ENCODE measurements at places on chromosomes 5 and 9.

- DNase-seq, result no peak
Measured at GRCh38 chr5:1764606-1764960, 35.1 kb downstream of the MRPL36 start.

DNA sequence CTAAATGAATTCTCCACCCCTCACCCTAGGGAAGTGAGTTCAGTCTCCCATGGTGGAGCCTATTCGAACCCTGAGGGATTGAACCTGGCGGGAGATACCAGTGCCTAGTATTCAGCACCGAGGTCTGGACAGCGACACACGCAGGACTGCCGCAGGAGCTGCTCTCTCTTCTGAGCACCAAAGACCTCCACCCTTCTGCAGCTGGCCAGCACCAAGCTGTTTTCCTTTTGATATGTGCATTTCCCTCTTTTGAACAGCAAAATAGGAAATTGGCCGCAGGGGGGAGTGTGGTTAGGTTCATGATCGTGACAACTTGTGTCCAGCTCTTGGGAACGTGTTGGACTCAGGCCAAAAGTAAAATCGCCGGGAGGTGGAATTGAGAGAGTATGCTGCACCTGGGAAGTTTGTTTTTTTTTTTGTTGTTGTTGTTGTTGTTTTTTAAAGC, 1.2 kb upstream of the PCSK1 start:
- DNase-seq, result no peak

DNA sequence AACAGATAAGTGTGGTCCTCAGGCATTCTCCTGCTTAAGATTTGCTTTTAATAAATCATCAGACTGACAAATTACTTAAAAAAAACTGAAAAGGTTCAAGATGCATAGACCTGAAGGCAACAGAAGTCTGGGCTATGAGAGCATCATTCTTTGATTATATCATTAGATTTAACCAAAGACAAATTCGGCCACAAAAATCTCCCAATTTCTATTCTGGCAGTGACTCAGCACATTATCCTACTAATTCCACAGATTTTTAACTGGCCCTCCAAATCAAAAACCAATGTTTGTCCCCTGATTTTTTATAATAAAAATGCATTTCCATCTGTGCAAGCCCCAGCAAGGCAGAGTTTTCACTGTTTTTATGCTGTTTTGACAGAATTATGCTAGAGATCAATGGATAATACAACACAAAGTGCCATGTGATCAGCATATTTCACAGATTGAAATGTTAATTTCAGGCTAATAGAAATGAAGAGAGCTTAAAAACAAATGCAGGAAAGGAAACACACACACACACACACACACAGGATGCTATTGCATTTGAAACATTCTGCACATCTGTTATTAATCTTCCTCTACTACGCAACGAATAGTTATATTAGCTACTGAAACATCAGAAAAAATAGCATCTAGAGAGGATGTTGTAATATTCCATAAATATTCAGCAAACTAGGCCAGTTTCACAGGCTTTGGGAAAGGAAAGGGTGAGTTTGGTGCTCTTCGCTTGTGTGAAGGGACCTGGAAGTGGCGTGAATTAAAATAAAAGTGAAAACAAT, 177.6 kb upstream of the ST8SIA4 start:
- no peak for DNase-seq

DNA sequence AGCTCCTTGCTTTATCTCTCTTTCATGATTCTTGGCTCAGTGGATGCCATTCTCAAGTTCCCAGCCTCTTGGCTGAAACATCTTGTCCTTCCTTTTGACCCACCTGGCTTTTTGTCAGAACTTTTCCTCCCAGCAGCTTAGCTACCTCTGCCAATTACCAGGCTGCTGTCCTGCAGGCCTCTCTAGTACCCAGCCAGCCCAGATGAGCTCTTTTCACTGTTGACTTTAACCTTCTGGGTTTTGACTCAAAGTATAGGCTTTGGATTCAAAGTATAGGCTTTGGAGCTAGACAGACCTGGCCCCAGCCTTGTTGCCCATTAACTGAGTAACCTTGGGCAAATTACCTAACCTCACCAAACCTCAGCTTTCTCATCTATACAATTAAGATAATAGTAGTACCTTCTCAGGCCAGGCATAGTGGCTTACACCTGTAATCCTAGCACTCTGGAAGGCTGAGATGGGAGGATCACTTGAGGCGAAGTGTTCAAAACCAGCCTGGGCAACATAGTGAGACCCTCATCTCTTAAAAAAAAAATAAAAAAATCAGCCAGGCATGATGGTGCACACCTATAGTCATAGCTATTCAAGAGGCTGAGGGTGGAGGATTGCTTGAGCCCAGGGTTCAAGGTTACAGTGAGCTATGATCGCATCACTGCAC, 6.6 kb upstream of the TMEFF1 start:
- DNase-seq, result no peak

GRCh38 chr5:68708842-68709170, 385.0 kb upstream of the SLC30A5 start:
- no peak for DNase-seq

GRCh38 chr5:9288234-9288633, 257.6 kb downstream of the SEMA5A start:
- no peak for DNase-seq

- no peak for DNase-seq
Measured at GRCh38 chr9:131347376-131348020, 46.4 kb upstream of the PRRC2B start.

GRCh38 chr9:123894822-123895221, 35.1 kb downstream of the DENND1A start:
- no peak for DNase-seq

DNA sequence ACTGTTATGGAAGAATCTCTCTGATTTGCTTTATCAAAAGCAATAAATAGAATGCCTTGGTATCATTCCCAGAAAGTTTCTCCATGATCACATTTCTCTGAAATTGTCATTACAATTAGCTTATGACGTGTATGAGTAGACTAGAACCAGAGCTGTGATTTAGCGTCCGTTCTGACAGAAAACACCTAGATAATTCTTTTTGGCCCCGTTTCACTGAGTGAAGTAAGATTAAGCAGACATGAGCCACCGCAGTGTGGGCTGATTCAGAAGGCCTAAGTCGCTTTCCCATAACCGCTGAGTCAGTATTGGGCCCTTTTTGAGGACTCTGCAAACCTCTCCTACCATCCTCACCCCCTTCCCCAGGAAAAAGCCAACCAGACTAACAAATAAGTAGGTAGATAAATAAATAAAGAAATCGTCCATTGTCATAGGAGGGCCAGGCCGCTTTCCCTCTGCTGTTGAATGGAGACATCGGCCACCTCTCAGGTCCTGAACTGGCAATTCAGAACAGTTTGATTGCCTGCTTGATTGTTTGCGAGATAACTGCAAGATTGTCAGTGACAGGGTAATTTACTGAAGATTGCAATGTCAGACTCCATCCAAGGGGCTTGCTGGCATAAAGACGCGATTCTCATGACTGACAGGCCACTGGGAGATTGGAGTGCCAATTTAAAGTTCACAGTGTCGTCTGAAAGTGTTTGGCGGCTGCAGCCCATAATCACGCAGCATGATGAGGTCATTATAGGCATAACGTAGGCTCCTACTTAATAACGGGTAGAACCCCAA, 105.0 kb upstream of the WWC1 start:
- no peak for DNase-seq

DNA sequence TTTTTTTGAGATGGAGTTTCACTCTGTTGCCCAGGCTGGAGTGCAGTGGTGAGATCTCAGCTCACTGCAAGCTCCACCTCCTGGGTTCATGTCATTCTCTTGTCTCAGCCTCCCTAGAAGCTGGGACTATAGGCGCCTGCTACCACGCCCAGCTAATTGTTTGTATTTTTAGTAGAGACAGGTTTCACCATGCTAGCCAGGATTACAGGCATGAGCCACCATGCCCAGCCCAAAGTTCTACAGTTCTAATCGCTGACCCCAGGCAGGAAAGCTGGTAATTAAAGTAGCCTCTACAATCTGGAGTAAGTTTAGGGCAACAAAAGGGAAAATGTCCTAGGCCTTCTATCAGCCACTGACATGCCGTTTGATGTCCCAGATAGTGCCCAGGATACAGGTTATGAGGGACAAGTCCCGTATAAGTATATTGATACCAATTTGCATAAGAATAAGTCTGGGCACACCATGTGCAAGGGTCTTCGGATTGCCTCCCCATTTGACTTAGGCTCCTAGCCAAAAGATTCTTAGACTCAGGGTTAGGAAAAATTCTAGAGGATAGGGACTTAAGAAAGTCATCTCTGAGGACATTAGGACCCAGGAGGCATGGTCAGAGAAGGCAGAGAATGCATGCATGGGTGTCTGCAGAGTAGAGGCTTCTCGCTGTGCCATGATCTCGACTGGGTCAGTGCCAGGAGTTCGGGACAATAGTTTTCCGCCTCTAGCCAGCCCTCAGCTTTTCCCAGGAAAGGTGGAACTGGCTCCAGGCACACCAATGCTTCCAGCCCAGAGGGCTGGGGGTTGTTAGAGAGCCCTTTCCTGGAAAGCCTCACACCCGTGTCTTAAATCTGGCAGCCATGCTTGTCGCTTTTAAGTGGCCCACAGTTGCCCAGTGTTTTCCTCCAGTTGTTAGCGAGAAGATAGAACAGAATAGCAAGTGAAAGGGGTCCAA, 1111.1 kb downstream of the TAF11L14 start:
- DNase-seq, result no peak

GRCh38 chr9:108439947-108440346, 415.8 kb downstream of the ACTL7B start:
- no peak for DNase-seq

DNA sequence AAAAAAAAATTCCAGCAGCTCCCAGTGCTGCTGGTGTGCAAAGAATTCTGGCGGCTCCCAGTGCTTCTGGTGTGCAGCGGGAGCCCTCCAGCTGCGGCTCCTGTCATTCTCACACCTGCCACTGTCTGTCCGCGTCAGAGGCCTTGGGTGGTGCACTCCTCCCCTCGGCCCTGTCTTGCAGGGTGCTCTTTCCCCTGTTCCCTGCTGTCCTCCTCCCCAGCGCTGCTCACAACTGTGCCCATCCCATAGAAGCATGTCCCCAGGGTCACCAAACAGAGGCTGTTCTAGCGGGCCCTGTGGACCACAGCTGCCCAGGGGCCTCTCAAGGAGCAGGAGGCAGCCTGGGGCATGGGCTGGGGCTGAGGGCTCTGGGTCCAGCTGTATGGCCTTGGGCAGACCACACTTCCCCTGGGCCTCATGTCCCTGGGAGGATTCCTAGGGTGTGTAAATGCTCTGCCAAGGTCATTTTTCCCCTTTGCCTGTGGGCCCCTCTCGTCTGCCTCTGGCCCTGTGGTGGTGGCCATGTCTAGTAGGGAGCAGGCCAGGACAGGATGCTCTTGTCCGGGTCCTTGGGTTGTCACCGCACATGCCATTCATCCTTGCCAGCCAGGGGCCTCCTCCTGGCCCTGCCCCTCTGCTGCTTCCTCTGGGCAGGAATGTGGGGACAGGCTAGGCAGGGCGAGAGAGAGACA, 68.2 kb downstream of the PHF2 start:
- no peak for DNase-seq

DNA sequence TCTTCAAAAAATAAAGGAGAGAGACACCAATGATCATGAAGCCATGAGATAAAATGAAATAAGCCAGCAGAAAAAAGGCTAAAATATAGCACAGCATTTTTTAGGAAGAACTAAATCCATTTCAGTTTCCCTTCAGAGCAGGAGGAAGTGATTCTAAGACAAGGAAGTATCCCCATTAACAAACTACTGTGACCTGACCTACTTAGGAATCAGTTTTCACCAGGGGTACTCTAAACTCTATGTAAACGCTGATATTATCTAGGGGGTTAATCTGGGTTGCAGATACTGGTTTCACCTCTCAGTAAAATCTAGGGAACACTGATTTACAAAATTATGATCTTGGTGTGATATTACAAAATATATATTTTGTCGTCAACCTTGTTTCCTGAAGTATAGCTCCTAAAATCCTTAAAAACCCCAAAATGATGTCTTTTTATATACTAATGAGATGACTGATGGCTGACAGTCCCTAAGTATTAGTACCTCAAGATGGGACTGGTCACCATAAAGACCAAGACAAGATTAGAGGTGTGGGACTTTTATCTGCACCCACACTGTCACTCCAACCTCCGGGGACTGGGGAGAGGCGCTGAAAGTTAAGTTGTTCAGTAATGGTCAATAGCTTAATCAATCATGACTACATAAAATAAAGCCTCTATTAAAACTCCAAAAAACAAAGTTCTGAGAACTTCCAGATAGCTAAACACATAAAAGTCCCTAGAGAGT, 2.9 kb upstream of the FNBP1 start:
- DNase-seq, result no peak

DNA sequence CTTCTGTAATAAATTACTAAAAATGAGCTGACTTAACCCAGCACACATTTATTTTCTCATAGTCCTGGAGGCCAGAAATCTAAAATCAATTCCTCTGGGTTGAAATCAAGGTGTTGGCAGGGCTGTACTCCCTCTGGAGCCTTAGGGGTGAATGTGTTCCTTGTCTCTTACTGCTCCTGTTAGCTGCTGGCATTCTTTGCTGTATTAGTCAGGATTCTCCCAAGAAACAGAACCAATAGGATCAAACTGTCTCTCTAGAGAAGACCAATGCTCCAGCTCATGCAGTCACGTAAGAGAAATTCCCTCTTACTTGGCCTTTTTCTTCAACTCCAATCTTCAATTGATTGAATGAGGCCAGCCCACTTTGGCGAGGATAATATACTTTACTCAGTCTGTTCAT, 15.3 kb upstream of the CD180 start:
- no peak for DNase-seq

- no peak for DNase-seq
Measured at GRCh38 chr9:26687421-26687820, 205.2 kb downstream of the CAAP1 start.

DNA sequence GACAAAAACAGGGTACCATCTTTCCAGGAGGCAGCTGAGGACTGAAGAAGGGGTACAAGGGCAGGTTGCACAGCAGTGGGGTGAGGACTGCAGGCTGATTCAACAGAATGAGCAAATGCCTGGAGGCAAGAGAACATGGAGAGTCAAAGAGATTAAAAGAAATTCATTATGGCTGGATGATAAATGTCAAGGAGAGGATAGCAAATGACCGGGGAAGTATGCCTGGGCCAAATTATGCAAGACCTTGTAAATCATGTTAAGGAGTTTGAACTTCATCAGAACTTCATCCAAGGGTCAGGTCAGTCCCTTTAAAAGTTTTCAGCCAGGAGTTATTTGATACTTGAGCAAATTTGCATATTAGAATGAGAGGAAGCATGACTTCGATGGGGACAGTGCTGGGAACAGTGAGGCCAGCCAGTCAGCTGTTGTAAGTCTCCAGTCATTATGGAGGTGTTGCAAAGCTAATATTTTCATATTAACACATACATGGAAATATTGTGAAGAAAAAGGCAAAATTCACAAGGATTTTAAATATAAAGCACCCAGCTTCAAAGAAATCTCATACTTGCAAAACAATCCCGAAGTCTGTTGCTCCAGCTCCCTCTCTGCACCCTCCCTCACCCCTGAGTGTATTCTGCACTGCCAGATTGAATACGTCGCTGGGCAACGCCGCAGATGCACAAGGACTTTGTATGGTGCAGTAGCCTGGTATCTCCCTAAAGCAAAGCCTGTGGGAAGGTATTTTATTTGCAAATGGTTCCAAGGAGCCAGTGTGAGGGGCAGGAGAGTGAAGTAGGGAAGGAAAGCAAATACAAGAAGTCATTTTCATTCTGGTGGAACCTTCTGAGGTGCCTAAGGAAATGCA, 509.8 kb upstream of the TLE4 start:
- no peak for DNase-seq

GRCh38 chr5:38529955-38530646, 26.3 kb downstream of the LIFR start:
- no peak for DNase-seq
